ENCODE measurements at places on chromosomes 7 and 10. TPM values are rescaled to one million over a fixed set of nuclear protein-coding genes. Genes with fewer than 3 reads are reported as not detected.

The NME8 gene
- total RNA-seq, result not detected

The PPP1R9A gene
- 21.3 TPM for total RNA-seq

The FGFBP3 gene
- total RNA-seq, result 9.6 TPM

DNA sequence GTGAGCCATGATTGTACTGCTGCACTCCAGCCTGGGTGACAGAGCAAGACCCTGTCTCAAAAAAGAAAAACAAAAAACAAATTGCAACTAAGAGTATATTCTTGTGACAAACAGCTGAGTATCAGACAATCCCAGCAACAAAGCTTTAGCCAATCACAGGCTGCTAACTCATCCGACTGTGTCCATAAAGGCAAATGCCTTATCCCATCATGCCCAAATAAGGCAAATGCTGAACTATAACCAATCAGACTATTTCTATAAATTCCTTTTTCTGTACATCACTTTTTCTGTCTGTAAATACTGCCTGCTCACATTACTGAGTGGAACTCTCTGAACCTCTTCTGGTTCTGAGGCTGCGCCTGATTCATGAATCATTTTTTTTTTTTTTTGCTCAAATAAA is 37.5 kb upstream of the TAC1 start:
- H3K27me3 ChIP-seq, result no peaks in the 10 kb centered on the region
- DNase-seq, result no peak
- no peaks in the 10 kb centered on the region for H3K36me3 ChIP-seq
- H3K4me3 ChIP-seq, result no peak overlapping the region
- H3K4me1 ChIP-seq, result no peaks in the 10 kb centered on the region

Measured in type B pancreatic cell (in vitro differentiated cells).